RPMI7951 (cell line): ENCODE measurements at places on chromosomes 16 and 17. TPM values are rescaled to one million over a fixed set of nuclear protein-coding genes. Genes with fewer than 3 reads are reported as not detected.

Gene TBC1D3C
- total RNA-seq = not detected in 2 replicates

DNA sequence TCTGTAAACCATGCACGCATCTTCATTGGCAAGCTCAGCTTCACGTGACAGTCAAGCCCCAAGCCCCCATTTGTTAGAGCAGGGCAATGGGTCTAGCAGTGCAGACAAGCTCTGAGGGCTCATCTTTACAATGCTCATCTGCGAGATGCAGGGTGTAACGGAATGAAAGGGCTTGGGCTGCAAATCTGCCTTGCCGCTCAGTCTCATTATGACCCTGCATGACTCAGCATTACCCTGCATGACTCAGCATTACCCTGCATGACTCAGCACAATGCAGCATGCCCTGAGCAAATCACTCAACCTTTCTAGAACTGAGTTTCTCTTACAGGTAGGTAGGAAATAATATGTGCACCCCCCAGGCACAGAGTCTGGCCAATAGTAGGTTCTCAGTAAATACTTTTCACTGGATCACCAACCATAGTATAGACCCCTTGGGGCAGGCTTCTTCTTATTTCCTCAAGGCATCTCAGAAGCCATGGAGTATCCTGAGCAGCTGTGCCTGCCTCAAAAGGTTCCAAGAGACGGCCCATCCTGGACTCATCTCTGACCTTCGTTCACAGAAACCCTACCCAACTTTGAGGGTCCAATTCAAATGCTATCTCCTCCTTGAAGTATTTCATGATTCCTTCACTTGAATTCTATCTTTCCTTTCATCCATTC, 391.3 kb upstream of the CDH5 start:
- peak; percentile 88 for DNase-seq

DNA sequence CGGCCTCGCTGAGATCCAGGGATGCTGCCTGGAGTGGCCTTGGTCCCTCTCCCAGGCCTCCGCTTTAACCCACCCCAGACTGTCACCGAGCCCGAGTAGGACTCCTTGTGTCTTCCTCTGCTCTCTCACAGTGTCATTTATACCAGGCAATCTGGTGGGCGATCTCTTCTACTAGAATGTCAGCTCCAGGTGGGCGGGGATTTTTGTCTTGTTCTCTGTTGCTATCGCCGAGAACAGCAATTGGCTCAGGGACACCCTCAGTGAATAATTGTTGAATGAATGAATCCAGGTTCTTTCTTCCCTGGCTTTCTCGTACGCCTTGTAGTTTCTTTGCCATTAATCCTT, 591 bp downstream of the DHX38 start:
- peak; percentile 15 for DNase-seq

GRCh38 chr16:82358161-82358560, 188.1 kb upstream of the MPHOSPH6 start:
- DNase-seq = no peak

GRCh38 chr16:67346341-67346740, 19.7 kb downstream of the LRRC36 start:
- DNase-seq = no peak

DNA sequence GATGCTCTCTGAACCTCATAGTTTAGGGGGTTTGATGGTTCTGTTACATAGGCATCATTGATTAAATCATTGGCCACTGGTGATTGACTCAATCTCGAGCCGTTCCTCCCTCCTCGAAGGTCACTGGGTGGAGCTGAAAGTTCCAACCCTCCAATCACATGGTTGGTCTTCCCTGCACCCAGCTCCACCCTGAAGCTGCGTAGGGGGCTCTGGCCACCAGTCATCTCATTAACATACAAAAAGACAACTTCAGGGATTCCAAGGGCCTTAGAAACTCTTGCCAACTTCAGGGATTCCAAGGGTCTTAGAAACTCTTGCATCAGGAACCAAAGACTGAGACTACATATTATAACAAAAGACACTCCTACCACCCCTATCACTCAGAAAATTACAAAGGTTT, 306.5 kb upstream of the TNRC6C start:
- no peak for DNase-seq

DNA sequence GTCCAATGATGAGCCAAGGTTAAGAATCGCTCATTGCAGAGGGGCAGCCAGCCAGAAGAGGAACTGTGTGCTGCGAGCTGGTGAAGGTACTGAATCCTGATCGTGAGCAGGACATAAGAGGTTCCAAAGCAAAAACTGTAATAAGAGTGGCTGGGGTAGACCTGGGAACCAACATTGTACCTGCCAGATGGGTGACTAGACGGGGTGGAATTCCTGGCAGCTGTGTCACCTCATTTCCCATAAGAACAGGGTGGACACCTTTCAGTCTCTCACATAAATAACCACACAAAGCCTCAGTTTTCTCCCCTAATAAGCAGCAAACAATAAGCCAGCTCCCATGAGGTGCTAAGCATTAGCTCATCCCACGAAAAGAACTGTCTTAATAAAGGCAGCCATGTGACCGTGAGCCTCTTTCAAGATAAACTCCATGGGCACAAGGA, 290.3 kb downstream of the SOX9 start:
- no peak for DNase-seq

Gene LGALS9B
- total RNA-seq = not detected in 2 replicates

DNA sequence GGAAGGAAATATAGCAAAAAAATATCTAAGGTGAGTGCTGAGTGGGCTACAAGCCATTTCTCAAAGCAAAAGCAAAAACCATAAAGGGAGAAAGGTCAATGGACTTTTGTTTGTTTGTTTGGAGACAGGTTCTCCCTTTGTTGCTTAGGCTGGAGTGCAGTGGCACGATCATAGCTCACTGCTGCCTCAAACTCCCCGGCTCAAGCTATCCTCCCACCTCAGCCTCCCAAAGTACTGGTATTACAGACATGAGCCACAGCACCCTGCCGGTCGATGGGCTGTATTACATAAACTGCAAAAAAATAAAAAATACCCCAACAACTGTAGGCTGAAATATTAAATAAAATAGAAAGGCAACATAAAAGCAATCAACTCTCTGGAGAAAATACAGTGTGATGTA, 3.5 kb upstream of the RBBP6 start:
- DNase-seq = no peak

GRCh38 chr16:79452671-79453070, 147.9 kb downstream of the MAF start:
- no peak for DNase-seq

- DNase-seq = peak; percentile 80
These were observed 26.9 kb upstream of the ZNF750 start for GRCh38 chr17:82866590-82867191.

DNA sequence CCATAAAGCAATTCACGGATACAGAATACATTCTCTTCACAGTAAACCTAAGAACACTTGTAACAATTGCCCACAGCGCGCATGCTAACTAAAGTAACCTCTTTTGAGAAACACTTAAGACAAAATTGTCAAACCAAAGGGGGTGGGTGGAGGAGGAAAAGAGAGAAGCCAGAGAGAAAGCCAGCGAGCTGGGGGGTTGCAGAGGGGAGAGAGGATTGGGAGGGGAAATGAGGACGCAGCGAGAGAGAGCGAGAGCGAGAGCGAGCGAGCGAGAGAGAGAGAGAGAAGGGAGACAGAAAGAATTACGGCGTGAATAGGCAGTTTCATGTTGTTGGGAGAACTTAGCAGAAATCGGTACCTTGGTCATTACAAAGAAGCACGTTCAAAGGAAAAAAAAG, 1.6 kb upstream of the HOXB7 start:
- peak; percentile 33 for DNase-seq

Gene HSD17B2
- total RNA-seq = 1.4 and 2.6 TPM in 2 replicates

DNA sequence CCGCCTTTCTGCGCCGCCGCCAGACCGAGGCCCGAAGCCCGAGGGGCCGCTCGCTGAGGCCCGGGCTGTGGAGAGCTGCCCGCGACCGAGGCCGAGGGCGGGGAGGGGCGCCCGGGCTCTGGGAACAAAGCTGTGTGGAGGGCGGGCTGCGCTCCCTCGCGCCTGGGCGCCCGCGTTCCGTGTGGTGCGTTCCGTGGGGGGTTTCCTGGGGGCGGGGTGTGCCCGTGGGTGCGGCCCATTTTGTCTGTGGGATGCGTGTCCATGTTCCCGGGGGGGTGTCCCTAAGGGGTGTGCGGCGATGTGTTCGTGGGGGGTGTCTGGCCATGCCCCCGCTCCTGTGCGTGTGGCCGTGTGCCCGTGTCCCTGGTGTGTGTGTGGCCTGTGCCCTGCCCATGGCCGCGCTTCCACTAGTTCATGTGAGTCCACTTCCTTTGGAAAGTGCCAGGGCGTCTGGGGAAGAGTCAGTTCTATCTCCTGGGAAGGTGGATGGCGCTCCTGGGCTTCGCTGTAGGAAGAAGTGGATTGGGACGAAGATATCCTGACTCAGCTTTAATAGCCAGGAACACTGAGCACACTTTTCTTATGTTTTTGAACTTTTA, 520 bp downstream of the JPT2 start:
- DNase-seq = peak; percentile 58

DNA sequence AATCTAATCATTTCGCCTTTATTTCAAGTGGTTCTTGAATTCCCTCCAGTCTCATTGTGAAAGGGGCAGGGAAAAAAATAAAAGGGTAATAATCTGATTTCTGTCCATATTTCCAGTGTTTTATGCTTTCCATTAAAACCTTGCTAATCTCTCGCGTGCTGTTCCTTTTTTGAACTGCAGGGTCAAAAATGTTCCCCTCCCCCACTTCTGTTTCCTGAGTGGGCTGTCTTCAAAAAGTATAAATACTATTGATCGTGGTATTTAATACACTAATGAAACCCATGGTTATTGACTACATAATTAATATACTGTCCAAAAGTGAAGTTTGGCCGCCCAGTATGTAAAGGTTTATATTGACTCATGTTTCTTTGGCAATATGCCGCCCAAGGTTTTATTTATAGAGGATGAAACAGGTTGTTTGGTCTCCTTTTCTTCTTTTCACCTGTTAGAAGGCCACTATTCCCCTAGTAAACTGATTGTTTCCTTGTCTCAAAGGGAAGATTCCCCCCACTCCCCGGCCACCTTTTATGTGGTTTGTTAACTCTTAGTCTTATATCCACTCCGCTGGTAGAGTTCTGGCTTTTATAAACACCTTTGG, 69.7 kb downstream of the RPA1 start:
- DNase-seq = no peak

GRCh38 chr17:73318836-73319235, 7.0 kb upstream of the CDC42EP4 start:
- DNase-seq = no peak

DNA sequence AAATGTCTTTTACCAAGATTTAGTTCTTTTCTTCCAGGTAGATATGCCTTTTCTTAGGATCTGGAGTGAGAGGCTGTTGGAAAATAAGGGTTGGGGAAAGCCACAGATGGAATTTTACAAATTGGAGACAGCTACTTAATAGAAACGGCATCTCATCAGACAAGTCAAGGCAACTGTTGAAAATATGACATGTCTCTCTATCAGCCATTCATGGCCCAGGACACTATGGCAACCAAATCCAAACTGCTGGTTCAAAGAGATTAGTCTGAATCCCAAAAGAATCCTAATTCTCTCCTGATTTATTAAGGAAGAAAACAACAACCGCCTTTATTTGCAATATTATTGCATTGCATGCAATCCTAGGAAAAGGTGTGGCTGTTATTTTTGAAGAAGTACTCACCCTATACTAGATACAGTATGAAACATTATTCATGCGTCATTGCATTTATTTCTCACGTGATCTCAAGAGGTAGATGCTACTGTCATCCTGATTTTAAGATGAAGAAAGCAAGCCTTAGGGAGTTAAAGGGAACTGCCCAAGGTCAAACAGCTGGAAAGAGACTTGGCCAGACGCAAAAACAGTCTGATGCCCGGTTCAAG, 12.6 kb upstream of the CEP20 start:
- no peak for DNase-seq

Gene CES1
- not detected in 2 replicates for total RNA-seq

Gene ARHGDIG
- not detected in 2 replicates for total RNA-seq

- peak; percentile 95 for DNase-seq
These were observed 13.7 kb downstream of the PITPNC1 start for GRCh38 chr17:67390646-67391361.

DNA sequence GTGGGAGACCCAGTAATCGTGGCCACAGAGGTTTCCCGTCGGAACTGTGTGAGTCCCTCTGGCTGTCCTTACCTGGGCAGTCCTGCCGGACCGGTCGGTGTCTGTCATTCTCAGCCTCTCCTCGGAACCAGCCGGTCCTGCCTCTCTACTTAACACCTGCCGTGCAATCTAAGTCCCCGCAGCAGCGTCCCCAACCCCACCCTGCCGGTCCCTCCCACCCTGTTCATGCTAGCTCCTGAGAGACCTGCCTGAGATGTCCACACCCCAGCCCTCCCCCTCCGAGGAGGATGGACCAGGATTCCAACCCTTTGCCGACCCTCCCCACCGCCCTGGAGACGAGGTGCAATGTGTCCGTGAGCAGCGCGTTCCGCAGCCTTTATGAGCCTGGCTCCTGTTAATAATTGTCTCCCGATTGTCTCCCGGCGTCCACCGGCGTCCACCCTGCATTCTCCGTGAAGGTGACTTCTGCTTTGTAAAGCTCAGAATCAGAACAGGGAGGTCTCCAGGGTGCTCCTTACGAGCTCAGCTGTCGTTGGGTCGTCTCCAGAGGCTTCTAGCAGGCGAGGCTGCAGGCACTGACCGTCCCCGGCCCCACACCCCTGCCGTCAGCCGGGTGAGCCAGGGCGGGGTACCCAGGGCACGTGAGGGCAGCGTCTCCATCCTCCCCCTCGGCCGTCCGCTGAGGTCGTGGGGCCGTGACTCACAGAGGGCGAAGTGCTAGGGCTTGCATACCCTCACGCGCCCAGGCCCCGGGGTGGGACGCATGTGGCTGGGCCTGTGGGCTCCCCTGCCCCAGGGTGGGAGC, 10.1 kb downstream of the METRNL start:
- no peak for DNase-seq

GRCh38 chr17:33688771-33689170, 395.7 kb upstream of the ASIC2 start:
- no peak for DNase-seq

Gene SLFN11
- total RNA-seq = 32.7 and 41.2 TPM in 2 replicates

Gene GLIS2
- total RNA-seq = 0.24 and 0.49 TPM in 2 replicates

DNA sequence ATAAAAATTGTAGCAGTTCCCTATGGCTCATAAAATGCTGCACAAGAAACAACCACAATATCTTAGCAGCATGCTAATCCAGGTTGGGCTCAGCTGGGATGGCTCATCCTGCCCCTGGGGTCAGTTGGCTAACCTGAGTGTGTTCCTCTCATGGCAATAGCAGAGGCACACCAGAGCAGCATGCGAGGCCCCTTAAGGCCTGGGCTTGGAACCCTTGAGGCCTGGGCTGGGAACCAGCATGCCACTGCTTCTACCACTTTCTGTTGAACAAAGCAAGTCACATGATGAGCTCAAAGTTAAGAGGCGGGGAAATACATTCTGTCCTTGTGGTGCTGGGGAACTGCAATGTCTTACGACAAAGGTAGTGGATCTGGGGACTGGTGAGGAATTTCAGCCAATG, 154.4 kb upstream of the FOXF1 start:
- DNase-seq = peak; percentile 80
